Activated T-helper 1 cell treated with anti-CD3 and anti-CD28 coated beads, Interleukin-2, amount 50 U/mL, for 16 hours (primary cell): ENCODE measurements at places on chromosomes 7 and 10.

DNA sequence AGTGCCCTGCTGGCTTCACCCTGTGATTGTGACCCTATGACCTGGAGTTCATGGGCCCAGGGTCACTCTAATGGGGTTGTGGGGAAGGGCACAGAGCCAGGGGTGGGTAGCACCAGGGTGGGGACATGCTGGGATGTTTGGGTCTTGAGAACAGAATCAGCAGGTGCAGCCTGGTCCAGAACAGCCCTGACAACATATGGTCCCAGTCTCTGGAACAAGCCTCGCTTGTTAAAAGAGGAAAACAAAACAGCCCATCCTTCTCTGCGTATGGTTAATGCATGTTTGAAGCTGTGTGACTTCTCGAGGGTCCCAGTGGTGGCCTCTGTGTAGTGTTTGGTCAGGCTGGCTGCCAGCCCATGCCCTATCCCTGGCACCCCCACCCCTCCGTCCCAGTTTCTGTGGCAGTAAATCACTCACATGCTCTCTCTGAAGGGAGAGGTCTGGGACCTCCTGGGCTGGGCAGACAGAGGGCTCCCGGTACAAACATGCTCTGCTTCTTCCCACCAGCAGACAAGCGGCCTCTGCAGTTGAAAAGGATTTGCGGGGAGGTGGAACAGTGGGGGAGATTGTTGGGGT is 79.4 kb downstream of the FAM241B start:
- DNase-seq: no peak

GRCh38 chr7:72805526-72806494 is 22.2 kb downstream of the TYW1B start:
- DNase-seq: no peak

DNA sequence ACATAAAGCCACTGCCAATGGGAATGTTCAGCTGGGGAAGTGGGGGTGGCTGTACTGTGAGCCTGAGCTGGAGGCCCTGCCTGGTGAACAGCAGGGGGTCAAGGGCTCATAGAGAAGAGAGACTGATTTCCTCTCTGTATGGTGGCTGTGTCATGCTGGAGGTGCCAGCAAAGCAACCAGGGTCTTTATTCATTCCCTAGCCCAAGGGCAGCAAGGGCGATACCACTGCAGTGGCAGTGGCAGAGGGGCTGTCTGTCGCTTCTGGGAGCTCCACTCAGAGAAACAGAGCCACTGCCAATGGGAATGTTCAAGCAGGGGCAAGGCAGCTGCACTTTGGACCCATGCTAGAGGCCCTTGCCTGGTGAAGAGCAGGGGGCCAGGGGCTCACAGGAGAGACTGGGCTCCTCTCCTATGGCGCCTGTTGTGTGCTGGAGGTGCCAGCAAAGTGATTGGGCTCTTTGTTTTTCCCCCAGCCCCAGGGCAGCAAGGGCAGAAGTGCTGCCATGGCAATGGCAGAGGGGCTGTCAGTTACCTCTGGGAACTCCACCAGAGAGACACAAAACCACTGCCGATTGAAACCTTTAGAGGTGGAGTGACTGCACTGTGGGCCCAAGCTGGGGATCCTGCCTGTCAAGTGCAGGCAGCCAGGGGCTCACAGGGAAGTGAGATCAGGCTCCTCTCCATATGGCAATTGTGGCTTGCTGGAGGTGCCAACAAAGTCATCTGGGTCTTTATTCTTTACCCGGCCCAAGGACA is 545.1 kb downstream of the SH2D4B start:
- DNase-seq: no peak

GRCh38 chr7:158448430-158449100 is 139.1 kb downstream of the PTPRN2 start:
- no peak for DNase-seq

DNA sequence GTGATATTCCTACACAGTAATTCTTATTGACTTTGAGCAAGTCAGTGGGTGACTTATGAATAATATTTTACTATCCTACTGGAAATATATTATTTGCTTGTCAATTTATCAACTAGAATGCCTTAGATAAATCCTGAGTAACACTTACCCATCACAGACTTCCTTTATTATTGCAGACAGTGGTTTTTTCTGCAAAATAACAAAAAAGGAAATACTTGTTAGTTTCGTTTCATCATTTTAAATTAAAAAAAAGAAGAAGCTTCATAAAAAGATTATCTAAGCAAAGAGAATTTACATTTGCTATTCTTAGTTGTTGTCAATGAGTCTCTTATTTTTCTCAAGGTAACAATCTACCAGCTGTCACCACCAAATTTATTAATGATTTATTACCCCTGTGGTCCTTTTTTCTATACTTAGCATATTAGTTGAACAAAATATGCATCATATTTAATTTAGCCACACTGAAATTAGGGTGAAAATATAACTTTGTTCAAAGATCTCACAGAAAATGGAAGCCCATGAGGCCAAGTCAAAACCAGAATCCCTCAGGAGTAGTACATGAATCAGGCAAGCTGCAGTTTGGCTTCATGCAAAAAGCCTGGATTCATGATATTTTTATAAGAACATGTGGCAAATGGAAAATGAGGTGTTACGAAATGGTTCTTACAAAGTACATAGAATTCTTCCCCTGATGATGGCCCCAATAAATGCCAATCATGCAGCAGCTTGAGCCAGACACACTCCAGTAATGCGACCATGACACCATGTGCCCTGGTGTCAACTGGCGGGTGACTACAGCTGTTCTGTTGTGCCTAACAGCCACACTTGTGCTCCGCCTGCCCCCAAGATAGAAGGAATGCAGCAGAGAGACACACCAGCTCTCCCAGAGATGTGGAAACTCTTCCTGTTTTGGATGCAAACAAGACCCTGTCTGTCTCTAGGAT is 132.6 kb downstream of the ELMO1 start:
- DNase-seq: no peak

GRCh38 chr7:82760074-82760473 is 316.5 kb upstream of the CACNA2D1 start:
- DNase-seq: no peak

DNA sequence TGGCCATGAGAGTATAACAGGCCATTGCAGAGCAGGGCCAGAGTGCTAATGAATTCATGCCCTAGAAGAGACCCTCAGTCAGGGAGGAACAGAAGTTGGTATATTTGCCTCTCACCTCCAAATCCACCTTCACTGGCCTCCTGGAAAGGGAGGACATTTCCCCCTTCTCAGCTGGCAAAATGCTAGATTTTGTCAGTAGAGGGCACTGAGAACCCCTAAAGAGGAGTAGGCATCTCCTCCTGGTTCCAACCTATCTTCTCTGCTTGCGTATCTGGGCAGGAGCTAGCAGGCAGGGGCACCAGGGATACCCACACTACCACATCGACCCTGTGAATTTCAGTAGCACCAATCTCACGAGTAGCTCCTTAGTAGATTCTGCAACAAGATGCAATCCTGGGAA is 79.8 kb upstream of the GHITM start:
- no peak for DNase-seq

DNA sequence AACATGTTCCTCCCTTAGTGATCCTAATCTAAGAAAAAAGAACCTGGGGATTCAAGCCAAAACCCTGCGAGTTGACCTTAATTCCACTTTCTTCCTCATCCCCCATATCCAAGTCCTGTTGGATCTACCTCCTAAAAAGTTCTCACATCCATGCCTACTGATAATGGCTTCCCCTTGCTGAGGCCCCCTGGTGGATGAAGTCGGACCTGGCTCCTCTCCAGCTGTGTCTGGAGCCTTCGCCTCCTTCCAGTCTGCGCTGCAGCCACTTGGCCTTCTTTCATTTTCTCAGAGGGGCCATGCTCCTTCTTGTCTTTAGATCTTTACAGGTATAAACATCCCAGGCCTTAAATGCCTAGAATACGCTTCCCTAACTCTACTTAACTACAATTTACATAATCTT is 8.1 kb downstream of the PDE1C start:
- DNase-seq: no peak

- DNase-seq: no peak
Observed at GRCh38 chr10:308572-309085, 173.4 kb downstream of the ZMYND11 start.

GRCh38 chr7:147595042-147595441 is 995.5 kb upstream of the C7orf33 start:
- DNase-seq: no peak

DNA sequence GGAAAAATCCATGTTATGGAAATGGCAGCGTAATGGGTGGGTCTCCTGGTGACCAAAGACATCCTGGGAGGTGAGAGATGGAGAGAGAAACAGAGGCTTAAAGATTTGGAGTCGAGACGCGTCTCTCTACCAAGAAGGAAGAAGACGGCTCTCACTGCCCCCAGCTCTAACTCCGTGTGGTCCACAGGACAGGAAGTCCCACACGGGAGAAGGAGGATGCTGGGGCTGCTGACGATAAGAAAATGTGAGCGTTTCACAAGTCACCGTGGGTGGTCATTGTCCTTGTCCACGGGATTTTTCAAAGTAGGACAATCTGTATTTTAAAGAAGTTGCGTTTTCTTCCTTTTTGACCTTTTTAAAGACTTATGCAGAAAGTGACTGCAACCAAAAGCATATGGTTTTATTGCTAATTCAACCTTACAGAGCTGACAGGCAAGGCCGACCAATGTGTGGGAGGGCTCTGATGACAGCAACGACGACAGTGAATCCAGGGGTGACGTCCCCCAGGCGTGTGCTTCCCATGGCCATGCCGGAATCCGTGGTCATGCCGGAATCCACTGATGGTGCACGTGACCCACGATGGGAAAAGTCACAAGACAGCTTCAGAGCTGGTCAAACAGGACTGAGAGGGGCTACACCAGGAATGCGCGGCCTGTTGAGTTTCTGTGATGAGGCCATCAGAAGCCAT is 341.2 kb downstream of the PTPRN2 start:
- DNase-seq: no peak

DNA sequence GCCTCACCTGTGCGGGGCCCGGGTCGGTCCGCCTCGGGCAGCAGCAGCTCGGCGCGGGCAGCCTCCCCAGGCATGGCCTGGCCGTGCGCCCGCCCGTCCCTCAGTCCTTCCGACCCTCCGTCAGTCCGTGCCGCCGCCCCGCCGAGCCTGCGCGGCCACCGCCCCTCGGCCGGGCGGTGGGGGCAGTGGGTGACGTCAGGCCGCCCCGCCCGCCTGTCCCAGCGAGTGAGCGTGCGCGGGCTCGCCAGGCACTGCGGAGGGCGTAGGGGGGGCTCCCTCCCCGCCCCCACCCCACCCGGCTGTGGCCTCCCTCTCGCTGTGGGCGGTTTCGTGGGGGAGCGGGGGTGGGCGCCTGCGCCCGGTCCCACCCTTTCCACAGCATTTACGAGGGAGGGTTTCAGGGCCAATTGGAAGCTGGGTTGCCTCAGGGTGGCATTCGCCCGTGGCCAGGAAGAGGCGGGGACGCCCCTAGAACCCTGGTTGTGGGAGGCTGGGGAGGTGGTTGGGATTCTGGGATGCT is at the start of gene NACAD:
TSS of gene NACAD (minus strand) at position 149 of the 520 bp plus-strand sequence. CDS start at position 74, 75 bp downstream.
- DNase-seq: no peak

DNA sequence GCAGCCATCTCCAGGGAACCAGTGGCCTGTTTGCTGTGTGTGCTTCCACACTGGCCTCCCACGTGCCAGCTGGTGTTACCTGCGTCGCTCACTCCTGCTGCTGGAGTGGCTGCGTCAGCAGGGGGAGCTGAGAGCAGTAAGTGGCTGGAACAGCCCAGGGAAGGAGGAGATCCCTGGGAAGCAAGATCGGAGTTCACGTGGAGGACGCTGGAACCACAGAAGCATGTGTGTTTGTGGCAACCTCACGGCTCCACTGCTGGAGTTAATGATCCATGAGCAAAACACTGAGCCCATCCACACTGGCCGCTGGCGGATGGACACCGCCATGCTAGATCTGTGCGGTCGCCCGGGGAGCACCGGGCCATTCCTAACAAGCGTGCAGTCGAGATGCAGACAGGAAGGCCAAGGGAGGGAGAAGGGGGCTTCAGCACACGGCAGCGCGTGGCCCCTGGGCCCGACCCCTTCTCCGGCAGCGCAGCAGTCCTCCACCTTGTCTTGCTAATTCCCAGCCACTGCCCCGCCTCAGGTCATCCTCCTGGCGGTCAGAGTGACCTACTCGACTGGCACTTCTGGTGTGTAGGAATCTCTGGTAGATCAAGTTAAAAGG is 68.5 kb upstream of the EEPD1 start:
- DNase-seq: no peak

GRCh38 chr7:84697506-84697905 is 489.4 kb downstream of the SEMA3D start:
- no peak for DNase-seq

DNA sequence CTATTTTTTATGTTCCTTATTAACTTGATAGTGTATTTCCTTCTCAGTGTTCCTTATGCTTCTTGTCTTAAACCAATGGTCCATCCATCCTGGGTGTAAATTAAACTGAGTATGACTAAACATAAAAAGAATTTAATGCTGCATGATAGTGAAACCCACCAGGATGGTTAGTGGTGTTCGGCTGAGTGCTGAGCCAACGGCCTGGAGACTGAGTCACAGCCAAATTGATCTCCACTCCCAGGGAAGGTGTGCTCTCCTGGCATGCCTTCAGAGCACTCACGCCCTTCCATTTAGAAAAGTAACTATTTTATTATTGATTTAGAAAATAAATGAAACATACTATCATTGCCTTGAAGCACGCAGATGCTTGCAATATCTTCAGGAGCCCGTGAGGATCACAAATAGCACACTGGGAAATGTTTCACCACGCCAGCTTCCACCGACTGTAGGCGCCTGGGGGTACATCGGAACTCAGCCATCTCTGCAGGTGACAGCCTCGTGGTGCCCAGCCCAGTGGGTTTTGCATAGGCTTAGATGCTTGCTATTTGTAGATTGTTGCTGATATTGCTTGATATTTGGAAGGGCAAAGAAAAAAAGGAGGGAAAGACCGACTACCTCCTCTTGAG is 40.0 kb upstream of the LOXL4 start:
- no peak for DNase-seq

DNA sequence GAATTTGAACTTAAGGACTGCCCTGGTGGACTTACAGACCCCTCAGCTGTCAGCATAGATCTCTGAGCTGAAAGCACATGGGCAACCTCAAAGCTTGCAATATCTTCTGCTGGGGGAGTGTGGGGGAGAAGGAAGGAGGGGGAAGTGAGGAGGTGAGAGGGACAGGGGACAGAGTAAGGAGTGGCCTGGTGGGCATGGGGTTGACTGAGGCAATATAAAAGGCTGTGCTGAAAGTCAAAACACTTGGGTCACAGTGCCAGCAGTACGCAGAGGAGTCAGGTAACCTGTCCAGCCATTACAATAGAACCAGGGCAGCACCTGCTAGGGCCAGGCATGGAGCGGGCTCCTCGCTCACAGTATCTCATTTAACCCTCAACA is 43.2 kb downstream of the PPP1R3C start:
- no peak for DNase-seq

- no peak for DNase-seq
Observed at GRCh38 chr10:49079072-49079471, 36.2 kb downstream of the VSTM4 start.

DNA sequence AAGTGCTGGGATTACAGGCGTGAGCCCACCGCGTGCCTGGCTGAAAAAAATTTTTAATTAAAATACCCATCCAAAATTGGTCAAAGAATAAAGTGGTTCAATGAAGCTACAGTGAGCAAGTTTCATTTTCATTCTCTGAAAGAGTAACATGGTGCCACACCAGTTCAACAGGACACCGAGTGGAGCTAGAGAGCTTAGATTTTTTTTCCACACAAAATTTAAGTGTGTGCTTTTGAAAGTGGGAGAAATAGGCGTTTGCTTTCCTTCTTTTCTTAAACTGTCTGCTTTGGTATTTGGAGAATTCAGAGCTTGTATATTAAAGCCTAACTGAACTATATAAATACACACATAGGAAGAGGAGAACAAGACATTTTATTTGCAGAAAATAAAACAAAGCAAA is 43.4 kb downstream of the BPGM start:
- DNase-seq: no peak

GRCh38 chr10:46255801-46256747 is 30.7 kb upstream of the ANTXRL start:
- DNase-seq: no peak
